Hematopoietic multipotent progenitor cell treated with erythropoietin and hydrocortisone succinate and interleukin-3 and kit ligand, for 15 days (in vitro differentiated cells): ENCODE measurements at places on chromosomes 6 and 20.

DNA sequence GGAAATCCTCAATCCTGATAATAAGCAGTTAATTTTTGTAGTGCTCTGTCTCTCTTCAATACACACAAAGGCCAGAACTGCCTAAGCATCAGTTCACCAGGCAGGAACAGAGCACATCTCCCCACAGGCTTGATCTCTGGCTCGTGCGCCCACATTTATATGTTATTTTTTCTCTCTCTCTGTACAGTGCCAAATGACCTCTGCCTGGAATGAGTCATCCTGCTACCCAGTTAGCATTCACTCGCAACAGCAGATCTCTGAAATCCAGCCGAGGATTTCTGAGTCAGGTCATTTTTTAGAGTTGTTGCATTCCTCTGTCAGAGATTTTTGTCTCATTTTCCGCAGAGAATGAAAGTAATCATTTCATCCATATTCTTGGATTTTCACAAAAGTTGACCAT lies 107.1 kb downstream of the COL12A1 start:
- DNase-seq: no peak

GRCh38 chr6:24692003-24692402 lies 25.1 kb downstream of the ACOT13 start:
- no peak for DNase-seq

DNA sequence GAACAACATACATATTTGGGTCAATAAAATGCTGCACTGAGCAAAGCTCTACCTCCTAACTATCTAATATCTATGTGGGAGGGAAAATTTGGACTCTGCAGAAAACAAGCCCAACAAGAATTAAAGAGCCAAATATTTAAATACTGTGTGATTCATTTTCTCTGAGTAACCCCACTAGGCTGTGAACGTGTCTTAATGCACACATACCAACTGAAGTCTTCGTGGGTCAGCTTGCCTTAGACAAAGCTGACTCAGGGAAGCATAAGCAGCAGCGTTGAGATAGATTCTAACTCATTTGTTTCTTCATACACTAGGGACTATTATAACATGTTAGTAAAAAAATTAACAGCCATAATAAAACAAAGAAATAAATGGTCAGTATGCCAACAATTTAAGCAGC lies 114.3 kb downstream of the GJA1 start:
- DNase-seq: no peak

DNA sequence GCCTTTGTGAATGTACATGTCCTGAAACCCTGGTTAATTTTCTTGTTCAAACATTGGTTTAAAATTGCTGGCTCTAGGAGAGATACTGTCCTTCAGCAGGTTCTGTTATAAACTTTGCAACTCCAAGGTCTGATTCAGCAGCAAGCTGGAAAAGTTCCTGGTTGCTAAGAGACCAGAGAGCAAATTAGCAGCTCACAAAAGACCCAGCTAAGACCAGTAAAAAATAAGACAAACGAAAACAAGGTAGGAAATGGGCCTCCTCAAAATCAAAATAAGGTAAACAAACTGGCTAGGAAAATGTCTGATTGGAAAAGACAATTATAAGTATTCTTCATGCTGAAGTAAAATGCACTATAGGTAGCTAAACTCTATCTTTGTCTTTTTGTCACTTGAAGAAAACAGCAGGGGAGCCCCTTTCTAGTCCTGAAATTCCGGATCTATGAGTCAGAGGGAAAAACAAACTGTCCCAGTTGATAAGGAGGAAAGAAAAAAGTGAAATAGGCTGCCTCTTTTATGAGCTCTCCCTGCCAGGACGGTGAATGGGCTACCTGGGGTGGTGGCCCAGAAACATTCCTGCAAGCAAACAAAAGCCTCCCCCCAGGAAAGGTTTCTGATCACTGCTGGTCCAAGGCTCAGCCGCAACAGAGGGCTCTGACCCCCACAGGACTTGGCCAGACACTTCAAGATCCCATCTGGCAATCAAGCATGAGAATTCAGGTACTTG lies 41.6 kb downstream of the UNC5CL start:
- DNase-seq: no peak

- DNase-seq: peak; percentile 50
Observed at GRCh38 chr20:46752728-46753127, 43.3 kb downstream of the SLC2A10 start.

DNA sequence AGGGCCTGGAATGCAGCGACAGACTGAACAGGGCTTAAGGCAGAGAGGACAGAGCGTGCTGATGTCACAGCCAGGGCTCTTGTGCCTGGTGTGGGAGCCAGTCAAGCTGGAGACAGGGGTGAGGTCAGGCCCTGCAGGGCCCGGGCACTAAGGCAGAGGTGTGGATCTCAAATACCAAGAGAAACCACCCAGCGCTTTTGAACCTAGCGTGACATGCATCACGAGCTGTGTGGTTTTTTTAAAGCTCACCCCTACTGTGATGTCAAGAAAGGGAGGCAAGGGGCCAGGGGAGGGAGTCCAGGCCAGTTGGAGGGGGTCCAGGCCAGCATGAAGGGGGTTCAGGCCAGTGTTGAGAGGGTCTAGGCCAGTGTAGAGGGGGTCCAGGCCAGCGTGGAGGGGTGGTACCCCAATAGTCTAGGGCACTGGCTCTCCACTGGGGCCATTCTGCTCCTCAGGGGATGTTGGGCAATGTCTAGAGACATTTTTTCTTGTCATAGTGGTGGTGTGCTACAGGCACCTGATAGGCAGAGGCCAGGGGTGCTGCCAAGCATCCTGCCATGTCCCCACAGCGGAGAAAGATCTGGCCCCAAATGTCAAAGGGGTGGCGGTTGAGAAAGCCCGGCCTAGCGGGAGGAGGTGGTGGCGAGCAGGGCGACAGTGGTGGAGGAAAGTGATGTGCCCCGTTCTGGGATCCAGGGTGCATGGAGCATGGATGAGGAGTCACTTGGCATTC lies 42.6 kb downstream of the RBM38 start:
- DNase-seq: no peak

GRCh38 chr6:29933955-29934354 lies 8.4 kb upstream of the HLA-A start:
- DNase-seq: no peak

- no peak for DNase-seq
Observed at GRCh38 chr6:107418118-107418517, 41.2 kb downstream of the PDSS2 start.

DNA sequence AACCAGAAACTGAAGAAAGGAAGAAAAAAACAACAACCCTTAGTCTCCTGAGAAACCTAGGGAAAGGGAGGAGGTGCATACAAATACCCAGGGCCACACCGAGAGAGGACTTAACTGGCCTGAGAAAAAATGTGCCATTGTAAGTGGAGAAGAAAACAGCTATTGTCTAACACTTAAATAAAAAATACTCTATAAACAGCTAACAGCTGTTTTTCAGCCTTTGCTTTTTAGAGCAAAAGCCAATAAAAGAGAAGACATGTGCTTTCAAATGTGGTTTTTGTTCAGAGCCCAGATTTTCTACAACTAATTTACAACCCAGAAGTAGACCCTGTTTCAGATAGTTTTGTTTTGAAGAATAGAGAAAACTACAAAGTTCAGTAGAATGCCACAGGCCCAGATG lies 56.0 kb upstream of the SLC22A16 start:
- no peak for DNase-seq

- no peak for DNase-seq
Observed at GRCh38 chr6:14146506-14147096, 29.0 kb downstream of the CD83 start.

DNA sequence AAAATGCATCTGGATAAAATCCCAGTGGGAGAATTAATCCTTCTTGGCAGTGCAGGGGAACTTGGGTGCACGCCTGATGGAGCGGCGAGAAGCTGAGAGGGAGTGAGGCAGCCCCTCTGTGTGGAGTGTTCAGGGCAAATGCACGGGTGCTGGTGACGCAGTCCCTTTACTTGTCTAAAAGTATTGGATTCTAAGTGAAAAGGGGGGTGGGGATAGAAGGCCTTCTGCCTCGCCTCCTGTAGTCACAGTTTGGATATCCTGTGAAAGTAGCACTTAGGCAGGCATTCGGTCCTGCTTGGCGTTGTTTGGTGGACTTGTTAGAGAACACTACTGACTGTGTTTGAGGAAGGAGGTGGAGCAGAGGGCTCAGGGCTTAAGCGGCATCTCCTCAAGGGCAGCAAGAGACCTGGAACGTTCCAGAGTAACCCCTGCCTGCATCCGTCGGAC lies 39.3 kb downstream of the PHACTR3 start:
- no peak for DNase-seq

DNA sequence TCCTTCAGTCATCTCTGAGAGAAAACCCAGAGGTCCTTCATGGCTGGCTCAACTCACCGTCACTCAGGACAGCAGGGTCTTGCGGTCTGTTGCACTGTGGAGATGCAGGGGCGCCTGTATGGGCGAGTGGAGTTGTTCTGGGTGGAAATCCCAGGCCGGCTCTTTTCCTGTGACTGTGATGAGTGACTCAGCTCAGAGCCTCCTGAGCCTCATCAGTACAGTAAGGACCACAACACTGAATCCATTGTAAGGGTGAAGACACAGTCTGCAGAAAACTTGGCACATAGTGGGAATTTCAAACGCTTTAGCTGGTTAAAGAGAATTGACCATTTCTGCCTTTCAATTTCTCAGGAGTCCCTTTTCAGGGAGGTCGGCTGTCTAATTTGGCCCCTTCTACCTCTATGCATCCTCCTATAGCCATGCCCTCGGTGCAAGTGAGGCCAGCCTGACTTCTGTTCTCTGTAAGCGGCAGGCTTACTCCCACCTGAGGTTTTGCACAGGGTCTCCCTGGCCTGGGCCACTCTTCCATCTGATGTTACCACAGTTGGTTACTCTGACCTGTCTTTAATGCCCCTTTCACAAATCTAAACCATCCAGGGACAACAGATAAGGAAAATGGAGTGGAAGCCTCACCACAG lies 35.5 kb upstream of the TBXT start:
- no peak for DNase-seq

GRCh38 chr6:131683479-131683878 lies 17.7 kb downstream of the OR2A4 start:
- no peak for DNase-seq

- DNase-seq: no peak
Observed at GRCh38 chr20:57288651-57289277, 22.3 kb upstream of the BMP7 start.

DNA sequence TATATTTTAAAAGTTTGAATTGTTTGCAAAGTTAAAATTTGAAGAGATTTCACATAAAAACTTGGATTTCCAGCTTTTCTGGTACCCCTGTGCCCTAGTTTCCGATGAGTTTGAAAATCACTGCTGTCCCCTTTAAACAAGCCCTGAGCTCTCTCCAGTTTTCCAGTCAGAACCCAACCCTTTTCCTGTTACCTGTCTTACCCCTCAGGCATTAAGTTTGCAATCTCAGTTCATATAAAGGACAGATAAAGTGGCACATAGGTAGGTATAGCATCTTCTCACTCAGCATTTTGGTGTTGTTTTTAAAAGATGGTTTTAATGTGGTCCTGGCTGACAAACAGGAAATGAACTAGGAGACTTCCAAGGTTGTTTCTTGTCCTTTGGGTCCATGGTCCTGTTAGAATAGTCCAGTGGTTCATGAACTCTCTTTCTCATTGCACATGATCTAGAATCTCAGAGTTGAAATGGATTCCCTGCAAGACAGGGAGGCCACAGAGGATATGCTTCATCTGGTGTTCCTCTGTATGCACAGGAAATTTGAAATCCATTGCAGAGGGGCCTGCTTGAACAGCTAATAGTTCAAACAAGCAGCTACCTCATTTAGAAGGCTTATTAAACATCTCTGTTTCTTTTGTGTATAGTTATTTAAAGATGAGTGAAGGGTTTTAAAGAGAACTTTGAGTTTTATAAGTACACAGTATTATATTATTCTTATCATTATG lies 82.7 kb downstream of the JAG1 start:
- no peak for DNase-seq

DNA sequence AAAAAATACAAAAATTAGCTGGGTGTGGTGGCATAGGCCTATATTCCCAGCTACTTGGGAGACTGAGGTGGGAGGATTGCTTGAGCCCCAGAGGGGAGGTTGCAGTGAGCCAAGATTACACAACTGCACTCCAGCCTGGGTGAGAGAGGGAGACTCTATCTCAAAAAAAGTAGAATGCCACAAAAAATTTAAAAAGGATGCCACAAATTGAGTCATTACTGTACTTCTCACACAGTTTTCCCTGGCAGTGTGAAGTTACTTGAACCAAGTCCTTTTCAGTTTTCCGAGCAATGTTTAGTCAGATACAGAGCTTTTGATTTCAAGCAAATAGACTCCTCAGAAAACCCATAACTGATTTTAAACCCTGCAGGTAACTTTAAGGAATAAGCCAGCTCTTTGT lies 53.3 kb downstream of the TNFRSF21 start:
- DNase-seq: no peak

DNA sequence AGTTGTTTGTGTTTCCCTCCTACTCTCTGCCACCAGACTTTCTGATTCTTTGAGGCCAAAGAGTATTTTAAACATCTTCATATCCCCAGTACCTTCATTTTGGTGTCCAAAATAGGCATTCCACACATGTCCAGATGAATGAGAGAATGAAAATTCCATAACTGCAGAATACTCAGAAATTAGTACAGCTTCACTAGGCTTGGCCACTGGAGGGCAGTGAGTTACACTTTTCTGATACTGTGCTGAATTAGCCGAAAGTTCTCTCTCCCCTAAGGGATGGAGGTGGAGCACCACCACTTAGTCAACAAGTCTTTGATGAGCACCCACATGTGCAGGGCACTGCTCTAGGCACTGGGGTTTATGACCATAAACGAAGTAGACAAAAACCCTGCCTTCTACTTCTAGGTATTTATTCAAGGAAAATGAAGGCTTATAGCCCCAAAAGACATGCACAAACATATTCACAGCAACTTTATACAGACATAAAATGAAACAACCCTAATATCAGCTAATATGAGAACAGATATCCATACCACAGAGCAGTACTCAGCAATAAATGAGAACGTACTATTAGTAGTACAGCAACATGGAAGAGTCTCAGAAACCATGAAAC lies 46.1 kb upstream of the TMEM217 start:
- DNase-seq: peak; percentile 93

- peak; percentile 58 for DNase-seq
Observed at GRCh38 chr6:44002593-44003344, 124.5 kb downstream of the MRPL14 start.

DNA sequence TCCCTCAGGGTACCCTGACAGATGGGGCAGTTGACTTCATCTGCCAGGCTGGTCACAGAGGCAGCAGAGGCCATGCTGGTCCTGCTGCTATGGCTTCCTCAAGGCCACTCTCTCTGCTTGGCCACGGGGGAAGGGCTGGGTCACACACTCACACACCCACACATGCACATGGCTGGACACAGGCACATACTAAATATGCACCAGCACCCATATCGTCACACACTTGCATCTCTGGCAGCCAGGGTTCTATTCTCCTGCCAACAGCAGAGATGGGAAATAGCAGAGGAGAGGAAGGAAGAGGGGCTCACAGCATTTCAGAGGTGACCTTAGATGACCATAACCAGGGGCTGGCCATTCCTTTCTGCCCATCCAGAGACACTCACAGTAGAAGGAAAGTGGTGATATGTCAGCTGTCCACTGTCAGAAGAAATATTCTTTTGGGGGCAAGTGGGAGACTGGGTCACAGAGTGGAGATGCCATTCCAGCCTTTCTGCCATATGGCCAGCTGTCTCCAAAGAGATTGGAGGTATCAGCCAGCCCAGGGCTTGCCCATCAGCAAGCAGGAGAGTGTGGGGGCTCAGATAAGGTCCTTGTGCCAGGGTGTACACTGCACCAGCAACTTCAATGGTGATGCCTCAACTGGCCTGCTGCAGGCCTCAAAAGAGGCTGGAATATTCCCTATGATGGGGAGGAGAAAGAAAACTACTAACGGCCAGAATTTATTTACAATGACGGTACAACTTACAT lies at the start of gene TRIM10:
TRIM10 (minus strand) TSS at position 427 of the 747 bp plus-strand sequence; CDS start at position 74, 353 bp downstream.
- peak; percentile 95 for DNase-seq
